NCI-H1694 treated with DMSO at 0.1 percent for 48 hours (cell line): ENCODE measurements at places on chromosomes 7 and 10.
A peak's percentile ranks its signal among the peaks of the same experiment; 100 is the strongest.

DNA sequence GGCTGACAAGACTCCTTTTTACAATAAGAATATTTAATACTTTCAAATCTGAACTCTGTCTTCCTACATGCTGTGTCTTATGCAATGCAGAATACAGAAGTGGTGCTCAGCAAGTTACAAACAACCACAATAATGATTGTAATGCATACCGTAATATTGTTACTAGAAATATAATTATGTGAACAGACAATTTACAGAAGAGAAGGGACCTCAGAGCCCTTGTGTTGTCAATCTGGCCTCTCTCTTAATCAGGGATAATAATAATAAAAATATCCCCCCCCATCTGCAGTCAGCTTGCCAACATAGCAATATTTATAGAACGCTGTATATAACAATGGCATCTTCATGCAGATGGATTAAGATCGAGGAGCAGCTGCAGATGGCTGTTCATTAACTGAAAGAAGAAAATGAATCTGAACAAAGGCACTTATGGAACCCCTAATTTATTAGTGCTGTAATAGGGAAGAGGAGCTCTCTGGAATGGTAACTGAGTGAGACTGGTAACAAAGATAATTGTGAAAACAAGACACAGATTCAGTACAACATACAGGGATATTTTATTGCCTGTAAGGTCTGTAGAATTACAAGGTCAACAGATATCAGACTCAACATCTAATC is 106.3 kb downstream of the TMEM26 start:
- DNase-seq, result no peak

GRCh38 chr7:95758187-95758586 is 14.2 kb upstream of the DYNC1I1 start:
- DNase-seq, result no peak

DNA sequence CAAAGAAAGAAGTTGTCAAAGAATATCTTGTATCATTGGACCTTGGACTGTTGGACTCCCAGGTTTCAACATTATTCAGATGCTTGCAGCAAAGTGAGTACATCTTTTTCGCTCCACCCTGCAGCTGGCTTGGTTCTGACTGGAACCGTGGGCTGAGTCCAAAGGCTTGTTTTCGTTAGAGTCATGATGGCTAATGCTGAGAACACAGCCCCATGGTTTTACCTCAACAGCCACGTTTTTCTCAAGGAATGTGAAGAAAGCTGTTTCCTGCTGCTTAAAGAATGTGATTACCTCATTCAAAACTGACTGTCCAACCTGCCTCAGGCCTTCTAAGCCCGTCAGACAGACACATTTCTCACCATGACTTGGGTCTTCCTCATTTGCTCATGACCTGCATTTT is 69.5 kb downstream of the STEAP1B start:
- DNase-seq, result no peak

DNA sequence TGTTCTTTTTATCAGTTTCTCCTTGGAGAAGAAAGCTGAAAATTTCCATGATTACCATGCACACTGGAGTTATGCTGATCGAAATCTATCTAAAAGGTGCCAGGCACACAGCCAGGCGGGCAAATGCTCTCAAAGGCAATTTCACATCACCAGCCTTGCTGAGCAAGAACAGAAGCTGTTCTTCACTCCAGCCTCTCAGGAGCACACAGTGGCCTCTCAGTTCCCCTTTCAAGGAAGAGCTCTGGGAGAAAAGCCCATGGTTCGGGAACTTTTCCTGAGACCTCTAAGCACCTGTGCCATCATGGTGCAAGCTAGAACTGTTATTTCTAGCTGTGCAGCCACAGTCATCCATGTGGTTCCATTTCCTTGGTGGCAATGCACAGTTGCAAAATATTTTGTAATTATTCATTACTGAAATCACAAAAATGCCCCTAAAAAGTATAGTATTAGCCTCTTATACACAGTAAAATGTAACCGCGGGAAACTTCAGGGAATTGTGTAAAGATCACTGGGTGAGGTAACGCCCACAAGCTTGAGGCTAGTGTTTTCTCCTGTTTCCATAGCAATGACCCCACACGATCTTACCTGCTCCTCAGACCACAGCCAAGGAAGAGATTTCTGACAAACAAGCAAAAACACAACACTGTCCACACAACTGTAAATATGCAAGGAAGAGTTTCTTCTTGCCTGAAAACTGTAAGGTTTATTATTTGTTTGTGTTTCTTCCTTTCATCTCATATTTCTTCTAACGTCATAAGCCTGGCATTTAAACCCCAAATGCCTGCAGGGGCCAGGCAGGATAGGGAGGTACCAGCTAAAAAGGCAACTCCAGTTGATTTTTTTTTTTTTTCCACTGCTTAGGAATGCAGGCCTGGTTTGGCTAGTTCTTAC is 121.2 kb downstream of the FAM107B start:
- DNase-seq, result no peak

DNA sequence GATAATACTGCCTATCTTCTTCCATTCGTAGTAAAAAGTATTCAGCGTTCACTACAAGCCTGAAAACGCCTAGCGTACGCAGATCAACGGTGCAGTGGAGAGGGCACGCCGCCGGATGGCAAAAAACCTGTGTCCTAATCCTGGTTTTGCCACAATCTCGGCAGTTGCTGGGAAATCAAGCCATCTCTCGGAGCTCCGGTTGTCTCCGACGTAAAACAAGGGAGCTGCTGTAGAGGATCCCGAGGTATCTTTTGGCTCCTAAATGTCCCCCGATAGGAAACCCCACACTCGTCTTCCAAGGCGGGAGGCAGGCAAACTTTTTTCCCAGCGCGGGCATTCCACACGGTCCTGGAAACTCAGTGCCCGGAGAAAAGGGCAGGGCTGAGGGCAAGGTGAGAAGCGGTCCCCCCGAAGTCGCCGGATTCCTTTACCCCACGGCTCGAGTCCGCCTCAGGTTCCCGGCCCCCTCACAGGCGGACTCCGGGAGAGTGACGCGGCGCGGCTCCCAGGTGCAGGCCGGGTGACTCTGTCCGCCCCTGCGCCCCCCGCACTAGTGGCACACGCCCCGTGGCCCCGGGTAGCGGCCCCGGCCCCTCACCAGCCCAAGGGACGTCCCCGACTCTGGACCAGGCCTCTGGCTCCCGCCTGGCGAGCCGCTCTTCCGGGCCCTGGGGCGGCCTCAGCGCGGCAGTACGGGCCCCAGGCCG is 649 bp downstream of the IDE start:
- no peak for DNase-seq

GRCh38 chr7:98420966-98421612 is 20.2 kb upstream of the BAIAP2L1 start:
- peak; percentile 36 for DNase-seq

DNA sequence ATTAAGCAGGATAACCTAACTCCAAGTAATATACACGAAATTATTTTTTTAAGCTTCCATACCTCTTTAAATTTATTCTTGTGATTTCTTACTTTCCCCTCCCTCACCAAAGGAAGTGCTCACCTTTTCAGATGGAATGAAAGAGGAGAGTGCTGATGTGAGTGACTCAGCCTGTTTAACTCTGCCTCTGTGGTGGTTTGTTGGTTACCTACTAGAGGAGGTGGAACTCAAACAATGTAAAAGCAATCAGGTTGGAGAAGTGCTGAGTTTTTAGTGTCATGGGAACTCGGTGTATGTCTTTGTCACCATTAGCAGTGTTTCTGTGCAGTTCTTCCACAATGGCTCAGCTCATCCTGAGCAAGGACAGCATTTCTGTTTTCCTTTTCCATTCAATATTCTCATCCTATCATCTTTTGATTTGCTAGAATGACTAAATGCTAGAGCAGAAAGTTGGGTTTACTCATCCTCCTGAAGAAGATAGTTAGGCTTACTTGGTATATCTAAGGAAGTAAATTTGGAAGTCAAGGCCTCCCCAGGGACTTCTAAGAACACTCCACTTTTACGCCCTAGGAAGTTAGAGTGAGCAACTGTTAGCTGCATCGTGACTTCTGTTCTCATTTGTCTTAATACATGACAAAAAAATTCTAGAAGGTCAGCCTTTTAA is 6.0 kb downstream of the ADD3 start:
- DNase-seq, result no peak

DNA sequence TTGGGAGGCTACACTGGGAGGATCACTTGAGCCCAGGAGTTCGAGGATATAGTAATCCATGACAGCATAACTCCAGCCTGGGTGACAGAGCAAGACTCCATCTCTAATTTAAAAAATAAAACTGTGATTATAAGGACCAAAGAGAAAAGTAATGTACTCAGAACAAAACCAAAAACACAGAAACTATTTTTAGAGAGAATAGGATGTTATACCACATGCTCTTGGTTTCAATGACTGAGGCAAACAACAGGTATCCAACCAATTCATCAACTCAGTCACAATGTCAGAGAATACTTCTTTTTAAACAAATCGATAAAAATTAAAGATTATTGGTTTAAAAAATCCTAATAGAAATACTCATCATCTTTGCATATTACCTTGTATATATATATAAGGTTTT is 186.7 kb downstream of the TPK1 start:
- no peak for DNase-seq

- DNase-seq, result peak; percentile 29
These were observed 13.2 kb upstream of the FRMPD2 start for GRCh38 chr10:48287417-48288391.

GRCh38 chr10:28569506-28570159 is 36.7 kb downstream of the WAC start:
- DNase-seq, result no peak

GRCh38 chr7:155373359-155374273 is 75.9 kb downstream of the INSIG1 start:
- DNase-seq, result no peak

- no peak for DNase-seq
These were observed 171.2 kb upstream of the CELF2 start for GRCh38 chr10:10846504-10846900.

DNA sequence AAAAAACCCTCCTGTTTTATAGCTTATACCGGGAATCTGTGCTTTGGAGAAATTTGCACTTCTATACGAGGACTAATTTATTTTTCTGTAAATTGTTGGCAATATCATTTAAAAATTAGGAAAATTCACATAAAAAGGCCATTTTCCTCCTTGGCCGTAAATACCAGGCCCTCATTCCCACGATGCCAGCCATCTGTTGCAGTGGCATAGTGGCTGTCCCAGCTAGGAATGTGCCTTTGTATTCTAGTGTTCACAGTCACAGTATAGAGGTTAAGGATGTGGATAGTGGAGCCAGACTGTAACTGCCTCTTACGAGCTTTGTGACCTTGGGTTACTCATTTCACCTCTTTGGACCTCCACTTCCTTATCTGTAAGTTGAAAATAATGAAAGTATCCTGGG is 312.5 kb downstream of the GPR158 start:
- no peak for DNase-seq

- no peak for DNase-seq
These were observed at the start of gene NPSR1 for GRCh38 chr7:34657632-34658268. Gene NPSR1 (plus strand): TSS chr7:34658218. CDS start chr7:34658413, 195 bp downstream.

- DNase-seq, result peak; percentile 87
These were observed at the start of gene RHBDD2 for GRCh38 chr7:75878769-75879611. Gene RHBDD2 (plus strand): TSS chr7:75879034. CDS start chr7:75879083, 49 bp downstream.

DNA sequence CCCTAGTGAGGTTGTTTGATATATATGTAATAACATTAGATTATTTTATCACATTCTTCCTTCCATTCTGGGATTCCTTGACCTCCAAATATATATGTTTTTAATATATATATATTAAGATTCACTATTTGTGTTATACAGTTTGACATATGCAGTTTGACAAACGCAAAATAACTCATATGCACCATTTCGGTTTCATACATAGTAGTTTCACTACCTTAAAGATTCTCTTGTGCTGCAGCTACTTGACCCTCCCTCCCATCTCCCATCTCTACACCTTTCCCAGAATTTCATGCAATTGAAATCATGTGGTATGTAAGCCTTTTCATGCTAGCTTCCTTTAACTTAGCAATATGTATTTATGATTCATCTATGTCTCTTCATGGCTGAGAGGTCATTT is 1244.4 kb downstream of the SORCS3 start:
- DNase-seq, result no peak

- no peak for DNase-seq
These were observed 29.8 kb upstream of the PURB start for GRCh38 chr7:44914992-44915607.

- DNase-seq, result no peak
These were observed 593 bp downstream of the CDK13 start for GRCh38 chr7:39950473-39951225.

DNA sequence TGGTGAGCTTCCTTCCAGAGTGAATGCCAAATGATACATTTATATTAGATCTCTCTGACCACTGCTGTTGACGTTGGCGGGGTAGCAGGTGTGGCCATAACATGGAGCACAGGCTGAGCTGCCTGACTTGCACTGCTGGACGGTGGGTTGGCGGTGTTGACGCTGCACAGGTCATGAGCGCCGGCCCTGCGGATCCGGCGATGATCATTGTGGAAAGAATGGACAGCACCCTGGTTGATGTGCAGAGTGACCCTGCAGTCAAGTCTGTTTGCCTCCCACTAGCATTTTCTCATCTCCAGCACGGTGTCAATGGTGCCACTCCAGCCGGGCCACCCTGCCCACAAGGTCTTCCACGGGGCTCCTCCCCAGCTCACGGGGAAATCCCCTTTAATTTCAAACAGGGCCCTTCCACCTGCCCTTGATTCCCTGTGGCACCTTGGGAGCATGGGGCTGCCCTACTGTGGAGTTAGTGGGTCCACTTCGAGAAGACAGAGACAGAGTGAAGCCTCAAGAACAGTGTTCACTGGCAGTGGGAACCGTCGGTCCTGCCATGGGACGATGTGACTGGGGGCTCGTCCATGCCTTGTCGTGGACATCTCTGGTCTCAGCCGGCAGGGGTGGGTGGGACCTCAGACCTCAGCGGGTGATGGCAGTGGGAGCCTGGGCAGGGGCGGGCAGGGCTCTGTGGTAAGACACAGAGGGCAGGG is 613.5 kb downstream of the PTPRN2 start:
- no peak for DNase-seq

DNA sequence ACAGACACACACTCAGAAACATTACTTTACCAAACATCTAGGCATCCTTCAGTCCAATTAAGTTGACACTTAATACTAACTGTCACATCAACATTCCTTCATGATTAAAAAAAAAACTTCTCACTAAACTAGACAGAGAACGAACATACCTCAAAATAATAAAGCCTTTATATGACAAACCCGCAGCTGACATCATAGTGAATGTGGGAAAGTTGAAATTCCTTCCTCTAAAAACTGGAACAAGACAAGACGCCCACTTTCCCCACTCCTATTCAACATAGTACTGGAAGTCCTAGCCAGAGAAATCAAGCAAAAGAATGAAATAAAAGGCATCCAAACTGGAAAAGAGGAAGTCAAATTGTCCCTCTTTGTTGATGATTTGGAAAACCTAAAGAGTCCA is 96.9 kb upstream of the PPP1R9A start:
- DNase-seq, result no peak
